ENCODE measurements at places on chromosomes 5 and 9.

DNA sequence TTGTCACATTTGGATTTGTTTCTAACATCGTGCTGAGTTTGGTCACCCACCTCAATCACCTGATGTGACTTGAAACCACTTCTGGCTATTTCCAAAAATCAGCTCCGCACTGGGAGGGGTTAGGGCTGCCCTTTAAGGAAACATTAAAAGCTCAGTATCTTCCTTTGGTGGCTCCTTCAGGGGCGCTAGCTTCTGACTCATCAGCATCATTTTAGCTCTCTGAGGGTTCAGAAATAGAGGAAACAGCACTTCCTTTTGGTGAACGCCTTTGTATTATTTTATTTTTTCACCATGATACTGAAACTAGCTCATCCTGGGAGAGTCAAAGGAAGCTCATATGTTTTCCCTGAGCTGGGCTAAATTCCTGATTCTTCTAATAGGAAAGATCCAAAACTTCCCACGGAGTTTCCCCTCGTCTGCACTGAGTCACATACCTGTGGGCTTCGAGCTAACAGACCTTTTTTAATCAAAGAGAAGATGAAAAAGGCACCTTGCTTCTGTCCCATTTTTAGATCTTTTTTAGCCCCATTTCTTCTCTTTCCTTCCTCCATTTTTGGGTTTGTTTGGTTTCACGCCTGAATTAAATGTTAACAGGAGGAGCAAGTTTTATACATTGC lies 48.2 kb downstream of the ROPN1L start:
- no peak for DNase-seq

DNA sequence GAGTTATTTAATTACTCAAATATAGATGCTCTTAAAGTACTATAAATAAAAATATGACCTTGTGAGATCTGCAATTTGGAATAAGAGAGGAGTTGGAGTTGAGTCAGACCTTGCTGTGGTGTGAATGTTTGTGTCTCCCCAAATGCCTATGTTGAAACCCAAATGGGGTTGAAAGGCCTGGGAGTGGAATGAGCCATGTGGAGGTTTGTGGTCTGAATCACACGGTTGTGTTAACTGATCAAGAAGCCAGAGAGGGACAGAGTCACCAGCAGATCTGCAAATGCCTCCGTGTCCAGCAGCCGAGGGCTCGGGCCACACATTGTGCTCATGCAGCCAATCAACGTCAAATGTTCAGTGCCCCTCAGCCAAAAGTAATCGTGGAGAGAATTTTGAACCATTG lies 404.4 kb downstream of the ICE1 start:
- DNase-seq = no peak

DNA sequence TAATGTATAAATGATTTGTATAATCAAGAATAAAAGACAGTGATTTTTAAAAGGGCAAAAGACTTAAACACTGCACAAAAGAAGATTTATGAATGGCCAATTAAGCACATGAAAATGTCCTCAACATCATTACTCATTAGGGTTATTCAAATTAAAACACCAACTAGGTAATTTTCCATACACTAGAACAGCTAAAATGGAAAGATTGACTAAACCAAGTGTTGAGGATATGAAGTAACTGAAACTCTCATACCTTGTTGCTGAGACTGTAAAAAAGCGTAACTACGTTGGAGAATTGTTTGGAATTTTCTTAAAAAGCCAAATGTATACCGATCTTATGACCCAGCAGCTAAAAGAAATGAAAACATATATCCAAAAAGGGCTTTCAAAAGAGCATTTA lies 144.9 kb downstream of the SGCD start:
- DNase-seq = no peak

GRCh38 chr9:83744206-83744605 lies 36.4 kb upstream of the UBQLN1 start:
- DNase-seq = no peak

Data from left hindlimb (tissue), 1 donor.